Tibial nerve (tissue), 4 donors: ENCODE measurements at places on chromosomes 6 and 20. TPM values are rescaled to one million over a fixed set of nuclear protein-coding genes. Genes with fewer than 3 reads are reported as not detected.

Gene TNXB
- total RNA-seq = 547 TPM

Gene THBS2
- 107 TPM for total RNA-seq

Gene TEAD3
- 20.1 TPM for total RNA-seq

Gene PPIL6
- 2.8 TPM for total RNA-seq

Gene GNMT
- 2.1 TPM for total RNA-seq

Gene MDFI
- 31.8 TPM for total RNA-seq

Gene TAP2
- total RNA-seq = 14.1 TPM

Gene CST4
- total RNA-seq = not detected

Gene HEY2
- total RNA-seq = 3.3 TPM

Gene TDRD6
- 0.60 TPM for total RNA-seq

Gene PAQR8
- 12.6 TPM for total RNA-seq

Gene SUMO4
- 4.9 TPM for total RNA-seq

Gene DDR1
- total RNA-seq = 38.1 TPM

Gene CFB
- total RNA-seq = 66.5 TPM

Gene FNDC1
- total RNA-seq = 2.1 TPM

Gene NKX2-4
- not detected for total RNA-seq

Gene APOBEC2
- total RNA-seq = not detected

Gene ANKEF1
- total RNA-seq = 1.5 TPM

Gene ARMH2
- total RNA-seq = not detected

Gene DDX43
- total RNA-seq = 12.0 TPM

Gene TMEM242
- total RNA-seq = 8.2 TPM

Gene POM121L2
- total RNA-seq = not detected

Gene CRYBG1
- total RNA-seq = 15.3 TPM

Gene HLA-DQB2
- not detected for total RNA-seq

Gene LIN28B
- total RNA-seq = not detected

Gene RAB22A
- 16.7 TPM for total RNA-seq

Gene SLC29A1
- 51.4 TPM for total RNA-seq

Gene NHSL1
- 9.2 TPM for total RNA-seq
